ENCODE measurements at places on chromosomes 5 and 9. TPM values are rescaled to one million over a fixed set of nuclear protein-coding genes. Genes with fewer than 3 reads are reported as not detected.

GRCh38 chr5:122585371-122585770, 189.5 kb upstream of the SNX2 start:
- DNase-seq = no peak

DNA sequence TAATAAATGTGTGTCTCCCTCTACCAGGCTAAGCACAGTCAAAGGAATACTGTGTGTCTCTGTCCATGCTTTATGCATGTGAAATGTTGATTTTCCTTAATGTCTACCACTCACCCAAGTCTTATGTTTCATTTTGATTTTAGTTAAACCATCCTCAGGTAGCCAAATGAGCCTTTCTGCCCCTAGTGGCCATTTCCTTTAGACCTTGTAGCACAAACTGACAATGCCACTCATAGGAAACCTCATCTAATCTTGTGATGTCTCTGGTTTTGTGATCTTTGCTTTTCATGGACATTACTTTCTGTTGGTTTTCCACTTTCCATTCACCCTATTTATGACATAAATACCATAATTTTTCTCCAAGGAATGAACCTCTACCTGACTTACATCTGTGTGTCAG, 820.8 kb downstream of the MAT2B start:
- DNase-seq = peak; percentile 26

- peak; percentile 28 for DNase-seq
These were observed 9.2 kb downstream of the EEIG1 start for GRCh38 chr9:127971357-127972235.

LTC4S gene
- total RNA-seq = not detected

DNA sequence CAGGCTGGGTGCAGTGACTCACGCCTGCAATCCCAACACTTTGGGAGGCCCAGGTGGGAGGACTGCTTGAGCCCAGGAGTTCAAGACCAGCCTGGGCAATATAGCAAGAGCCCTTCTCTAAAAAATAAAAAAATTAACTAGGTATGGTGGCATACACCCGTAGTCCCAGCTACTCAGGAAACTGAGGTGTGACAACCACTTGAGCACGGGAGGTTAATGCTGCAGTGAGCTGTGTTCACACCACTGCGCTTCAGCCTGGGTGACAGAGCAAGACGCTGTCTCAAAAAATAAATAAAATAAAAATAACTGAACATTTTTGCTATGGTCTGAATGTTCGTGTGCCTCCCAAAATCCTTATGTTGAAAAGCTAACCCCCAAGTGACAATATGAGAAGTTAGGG, 24.5 kb downstream of the AGTPBP1 start:
- DNase-seq = no peak

- DNase-seq = no peak
These were observed 417.1 kb downstream of the HCN1 start for GRCh38 chr5:45279109-45279508.

GRCh38 chr5:177428574-177429217, 2.2 kb downstream of the GRK6 start:
- no peak for DNase-seq

PLAC8L1 gene
- not detected for total RNA-seq

DCTN3 gene
- 72.7 TPM for total RNA-seq

- no peak for DNase-seq
These were observed 35.9 kb downstream of the STOM start for GRCh38 chr9:121333950-121334773.

DNA sequence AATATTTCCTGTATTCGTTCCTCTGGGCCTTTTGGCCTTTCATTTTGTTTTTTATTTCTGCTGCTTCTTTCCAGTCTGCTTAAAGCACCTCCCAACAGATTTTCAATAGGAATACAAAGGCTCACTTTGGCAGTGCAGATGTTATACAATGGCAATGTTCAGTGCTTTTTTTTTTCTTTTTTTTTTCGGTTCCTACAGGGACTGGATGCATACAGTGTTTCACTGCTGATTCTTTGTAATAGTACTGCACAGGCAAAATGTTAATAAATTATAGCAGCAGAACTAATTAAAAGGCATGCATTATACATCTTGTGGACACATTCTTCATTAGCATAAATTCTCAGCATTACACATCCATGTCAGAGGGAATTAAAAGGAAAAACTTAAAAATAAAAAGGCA, 356.6 kb upstream of the C9orf72 start:
- DNase-seq = no peak

C9orf50 gene
- not detected for total RNA-seq

DNA sequence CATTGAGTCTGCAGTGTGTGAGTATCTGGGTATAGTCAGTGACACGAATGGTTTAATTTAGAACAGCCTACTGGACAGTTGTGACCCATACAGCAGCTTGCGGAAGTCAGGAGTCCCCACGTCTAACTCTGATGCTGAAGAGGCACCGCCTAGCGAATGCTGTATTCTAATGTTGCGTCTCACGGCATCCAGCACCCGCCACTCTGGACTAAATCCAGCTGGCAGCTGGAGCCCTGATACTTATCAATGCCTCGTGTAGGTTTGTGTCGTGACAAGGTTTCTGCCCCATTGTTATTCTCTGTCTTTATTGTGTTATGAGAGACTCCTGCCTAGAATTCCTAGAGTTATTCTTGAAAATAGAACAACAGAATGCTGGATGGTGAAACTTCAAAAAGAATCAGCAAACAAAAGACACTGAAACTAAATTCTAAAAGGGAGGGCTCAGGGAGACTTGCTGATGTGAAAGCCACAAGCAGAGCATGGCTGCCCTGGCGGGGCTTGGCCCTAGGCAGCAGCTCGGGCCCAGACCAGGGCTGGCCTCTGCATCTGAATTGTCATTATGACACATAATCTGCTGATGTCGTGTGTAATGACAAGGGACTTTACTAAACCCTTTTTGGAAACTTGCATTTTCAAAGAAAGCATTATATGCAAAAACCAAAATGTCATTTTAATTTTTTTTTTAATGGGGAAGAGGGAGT, 123.5 kb upstream of the ICE1 start:
- no peak for DNase-seq

GGTA1 gene
- total RNA-seq = not detected

- peak; percentile 61 for DNase-seq
These were observed 21.7 kb downstream of the TTC33 start for GRCh38 chr5:40733879-40734563.

PRDM9 gene
- total RNA-seq = not detected

ZCCHC7 gene
- total RNA-seq = 2.7 TPM

DNA sequence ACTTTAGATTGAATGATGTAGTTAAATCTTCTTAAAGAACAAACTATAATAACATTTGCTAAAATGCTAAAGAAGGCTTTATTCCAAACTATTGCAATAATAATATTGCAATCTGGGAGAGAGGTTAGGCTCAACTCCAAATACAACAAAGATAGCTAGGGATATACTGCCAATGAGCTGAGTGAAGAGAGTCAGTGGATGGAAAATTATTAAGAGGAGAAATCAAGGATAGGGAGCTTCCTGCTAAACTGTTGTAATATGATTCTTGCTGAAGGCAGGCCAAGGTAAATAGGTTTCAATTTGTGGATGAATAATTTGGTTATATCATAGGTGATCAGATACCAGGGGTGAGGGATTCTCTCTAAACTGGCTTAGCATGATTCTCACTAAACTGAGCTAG, 1651.5 kb downstream of the EFNA5 start:
- no peak for DNase-seq

GRCh38 chr5:167964529-167964928, 326.9 kb upstream of the WWC1 start:
- peak; percentile 5 for DNase-seq

DNA sequence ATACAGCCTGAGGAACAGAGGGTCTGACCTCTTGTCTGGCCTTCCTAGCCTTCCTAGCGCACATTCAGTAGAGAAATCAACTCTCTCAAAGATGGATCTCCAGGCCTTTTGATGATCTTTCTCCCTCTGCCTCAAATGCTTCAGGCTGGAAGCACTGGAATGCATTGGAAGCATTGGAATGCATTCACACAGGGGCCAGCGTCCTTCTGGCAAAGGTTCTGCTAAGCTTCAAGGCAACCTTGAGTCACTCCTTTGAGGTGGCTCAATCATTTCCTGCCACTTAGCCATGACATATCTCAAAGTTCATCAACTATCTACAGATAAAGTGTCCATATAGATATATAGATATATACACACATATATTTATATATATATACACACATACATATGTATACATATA, 42.9 kb downstream of the OR2K2 start:
- DNase-seq = no peak

DNA sequence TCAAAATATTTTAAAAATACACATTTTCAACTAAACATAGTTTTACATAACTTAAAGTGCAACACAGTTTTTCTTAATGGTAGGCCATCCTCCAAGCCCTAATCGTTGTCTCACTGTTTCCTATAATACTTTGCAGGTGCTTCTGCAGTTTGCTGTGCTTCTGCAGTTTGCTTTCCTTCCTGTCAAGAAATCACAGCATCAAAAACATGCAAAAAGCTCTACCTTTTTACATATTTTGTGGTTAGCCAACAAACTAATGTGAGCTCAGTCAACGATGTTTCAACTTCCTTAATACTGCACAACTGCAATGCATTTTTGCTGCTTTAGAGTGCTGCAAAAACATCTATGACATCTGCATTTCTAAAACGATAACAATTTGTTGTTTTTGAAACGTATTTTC, 25.2 kb downstream of the EMB start:
- no peak for DNase-seq

DNA sequence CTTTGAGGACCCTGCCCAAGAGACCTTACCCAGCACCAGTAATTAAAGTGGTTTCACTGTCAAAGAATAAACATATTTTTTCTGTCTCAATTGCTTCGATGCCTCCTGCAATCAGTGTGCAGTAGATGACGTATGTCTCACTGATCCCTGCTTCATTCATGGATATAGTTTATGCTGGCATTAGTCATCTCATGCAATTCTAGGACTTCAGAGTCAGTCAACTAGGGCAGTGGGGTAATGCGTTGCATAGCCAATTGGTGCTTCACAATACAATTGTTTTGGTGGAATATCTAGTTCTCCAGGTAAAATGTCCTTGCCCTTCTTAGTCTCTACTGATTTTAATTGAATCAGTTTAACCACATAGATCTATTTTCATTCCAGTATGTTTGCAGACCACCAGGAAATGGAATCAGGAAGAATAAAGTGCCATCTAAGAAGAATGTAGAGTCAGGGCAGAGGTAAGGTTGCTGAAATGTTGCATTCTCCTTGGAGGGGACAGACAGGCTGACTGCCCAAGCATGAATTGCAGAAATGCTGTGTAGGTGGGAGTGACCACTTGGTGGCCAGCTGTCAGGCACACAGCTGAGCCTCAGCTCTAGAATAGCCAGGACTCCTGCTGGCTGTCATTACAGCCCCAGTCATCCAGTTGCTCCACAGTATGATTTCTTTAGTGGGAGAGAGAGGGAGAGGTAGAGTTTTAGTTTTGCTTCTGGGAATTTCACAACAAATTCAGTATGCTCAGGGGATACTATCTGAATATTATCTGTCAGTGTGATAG, 73.5 kb upstream of the MEGF10 start:
- DNase-seq = peak; percentile 22

OCLN gene
- total RNA-seq = 43.6 TPM

DNA sequence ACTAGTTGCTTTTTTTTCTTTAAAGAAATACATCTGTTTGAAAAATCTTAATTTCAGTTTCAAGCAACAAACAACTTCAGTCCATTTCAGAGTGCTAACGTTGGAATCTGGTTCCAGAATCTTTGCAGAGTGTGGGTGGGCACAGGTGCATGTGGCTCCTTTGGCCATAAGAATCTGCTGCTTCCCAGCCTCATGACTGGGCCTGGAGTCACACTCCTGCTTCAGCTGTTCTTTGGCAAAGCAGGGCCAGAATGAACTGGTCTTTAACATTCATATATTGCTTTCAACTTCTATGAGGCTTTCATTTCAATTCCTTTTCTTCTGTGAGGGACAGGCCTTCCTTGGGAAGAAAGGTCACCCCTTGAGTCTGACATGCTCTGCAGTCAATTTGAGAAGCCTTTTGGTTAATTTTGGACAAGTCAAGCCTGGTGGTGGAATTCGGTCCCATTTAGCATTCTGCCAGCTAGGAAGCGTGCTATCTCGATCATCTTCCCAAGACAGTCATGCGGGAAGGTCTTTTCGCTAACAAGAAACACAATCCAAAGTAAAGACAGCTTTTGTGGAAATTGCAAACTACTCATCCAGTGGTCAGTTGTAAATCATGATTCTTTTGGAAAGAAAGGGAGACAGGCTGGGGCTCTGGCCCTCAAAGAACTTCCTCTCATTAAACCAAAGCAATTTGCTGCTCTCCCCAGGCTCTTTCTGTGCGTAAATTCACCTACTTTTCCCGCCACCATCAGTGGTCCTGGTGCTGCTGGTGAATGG, 55.2 kb downstream of the SLC1A3 start:
- no peak for DNase-seq

- no peak for DNase-seq
These were observed 400.0 kb downstream of the KIAA0825 start for GRCh38 chr5:94218374-94218773.

GRCh38 chr5:152505442-152506042, 100.5 kb upstream of the NMUR2 start:
- peak; percentile 89 for DNase-seq

- DNase-seq = no peak
These were observed 76.6 kb downstream of the PTPDC1 start for GRCh38 chr9:94160594-94161501.

- DNase-seq = peak; percentile 49
These were observed 46.6 kb downstream of the CD180 start for GRCh38 chr5:67149951-67150523.

SLC6A7 gene
- 0.76 TPM for total RNA-seq

STKLD1 gene
- total RNA-seq = not detected

GRCh38 chr9:99809586-99810319, 11.9 kb upstream of the NR4A3 start:
- DNase-seq = no peak

DPP7 gene
- 290 TPM for total RNA-seq

FGD3 gene
- 14.7 TPM for total RNA-seq

GBGT1 gene
- not detected for total RNA-seq

- no peak for DNase-seq
These were observed 128.1 kb downstream of the SEMA6A start for GRCh38 chr5:116446356-116447005.

GFI1B gene
- total RNA-seq = not detected

RALGDS gene
- total RNA-seq = 102 TPM

CAMLG gene
- total RNA-seq = 19.7 TPM

DNA sequence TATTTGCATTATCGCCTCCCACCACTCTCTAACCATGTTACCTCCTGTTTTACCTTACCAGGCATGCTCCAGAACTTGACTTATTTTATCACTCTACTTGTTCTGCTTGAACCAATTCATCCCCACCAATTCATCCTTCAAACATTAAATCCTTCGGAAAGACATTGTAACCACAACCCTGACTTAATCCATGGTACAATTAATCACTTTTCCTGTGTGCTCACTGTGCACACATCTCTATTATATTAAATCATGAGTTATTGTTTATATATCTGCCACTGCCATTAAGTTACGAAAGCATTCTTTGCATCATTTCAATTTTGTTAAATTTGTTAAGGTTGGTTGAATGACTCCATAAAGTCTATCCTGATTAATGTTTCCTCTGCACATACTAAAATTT, 7.4 kb upstream of the C5orf46 start:
- no peak for DNase-seq

AQP3 gene
- 116 TPM for total RNA-seq

- peak; percentile 60 for DNase-seq
These were observed 16.5 kb downstream of the ASS1 start for GRCh38 chr9:130461218-130461630.

CBY3 gene
- not detected for total RNA-seq

ENTREP1 gene
- not detected for total RNA-seq

- no peak for DNase-seq
These were observed 174.0 kb upstream of the NREP start for GRCh38 chr5:111930905-111931461.

- DNase-seq = peak; percentile 66
These were observed 61.9 kb downstream of the WWC1 start for GRCh38 chr5:168353216-168353957.

All from HT-29 (cell line).